ENCODE measurements at places on chromosomes 16 and 17.

- no peak for DNase-seq
Observed at GRCh38 chr16:60061396-60061795, 1327.3 kb upstream of the GOT2 start.

- no peak for DNase-seq
Observed at GRCh38 chr16:50694206-50694605, 800 bp downstream of the NOD2 start.

- peak; percentile 68 for DNase-seq
Observed at GRCh38 chr17:63476854-63477479, at the start of gene ACE. TSS of gene ACE (plus strand) at chr17:63477061. CDS start at chr17:63477095, 34 bp downstream.

DNA sequence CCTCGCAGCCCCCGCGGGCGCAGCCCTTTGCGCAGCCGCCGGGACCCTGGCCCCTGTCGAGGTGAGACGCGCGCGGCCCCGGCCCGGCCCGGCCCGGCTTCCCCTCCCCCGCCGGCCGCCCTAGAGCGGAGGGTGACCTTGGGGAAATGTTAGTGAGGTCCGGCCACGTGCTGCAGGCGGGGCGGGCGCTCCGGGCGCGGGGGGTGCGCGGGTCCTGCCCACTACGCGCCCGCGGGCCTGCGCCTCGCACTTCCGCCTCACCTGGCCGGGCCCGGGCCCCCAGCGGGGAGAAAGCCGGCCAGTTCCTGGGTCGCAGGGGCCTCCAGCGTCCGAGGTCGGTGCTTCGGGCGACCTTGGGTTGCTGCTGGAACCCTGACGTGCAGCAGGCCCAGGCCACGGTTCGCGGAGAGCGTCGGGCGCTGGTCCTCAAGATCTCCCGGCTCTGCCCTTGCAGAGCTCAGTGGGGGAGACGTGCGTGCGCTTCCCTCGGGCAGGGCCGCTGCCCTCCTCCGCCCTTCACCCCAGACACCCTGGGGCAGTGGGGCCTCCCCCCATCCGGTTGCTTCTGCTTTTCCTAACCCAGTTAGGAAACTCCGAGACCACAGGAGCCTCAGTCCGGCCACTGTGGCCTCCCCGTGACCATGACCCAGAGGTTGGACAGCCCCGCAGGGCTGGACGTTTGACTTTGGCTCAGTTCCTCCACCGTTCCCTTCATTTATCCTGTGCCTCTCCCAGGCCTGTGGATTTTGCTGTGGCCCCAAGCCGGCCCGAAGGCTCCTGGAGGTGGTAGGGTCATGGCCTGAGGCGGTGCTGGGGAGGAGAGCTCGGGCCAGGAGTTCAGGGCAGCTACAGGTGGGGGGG is 791 bp downstream of the MCRIP2 start:
- peak; percentile 25 for DNase-seq

DNA sequence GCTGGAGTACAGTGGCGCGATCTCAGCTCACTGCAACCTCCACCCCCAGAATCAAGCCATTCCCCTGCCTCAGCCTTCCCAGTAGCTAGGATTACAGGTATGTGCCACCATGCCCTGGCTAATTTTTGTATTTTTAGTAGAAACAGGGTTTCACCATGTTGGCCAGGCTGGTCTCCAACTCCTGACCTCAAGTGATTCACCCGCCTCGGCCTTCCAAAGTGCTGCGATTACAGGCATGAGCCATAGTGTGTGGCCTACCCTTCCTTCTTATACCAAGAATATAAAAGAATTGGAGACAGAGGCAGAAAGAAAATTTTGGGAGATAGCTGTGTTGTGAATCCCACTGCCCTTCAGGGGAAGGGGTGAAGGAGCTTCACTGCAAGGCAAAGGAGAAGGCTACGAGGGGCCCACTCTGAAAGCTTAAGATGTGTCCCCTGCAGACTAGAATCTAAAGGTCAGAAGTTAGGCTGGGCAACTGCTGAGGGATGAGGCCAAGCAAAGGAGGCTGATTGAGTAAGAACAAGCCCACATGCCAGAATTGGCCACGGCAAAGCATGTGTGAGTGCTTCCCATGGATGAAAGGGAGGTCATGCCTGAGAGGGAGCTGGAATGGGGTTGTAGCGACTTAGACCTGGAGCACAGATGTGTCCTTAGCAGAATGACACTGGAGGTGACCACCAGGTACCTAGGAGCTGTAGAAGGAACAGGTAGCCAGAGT is 8.4 kb upstream of the CRYBA1 start:
- no peak for DNase-seq

DNA sequence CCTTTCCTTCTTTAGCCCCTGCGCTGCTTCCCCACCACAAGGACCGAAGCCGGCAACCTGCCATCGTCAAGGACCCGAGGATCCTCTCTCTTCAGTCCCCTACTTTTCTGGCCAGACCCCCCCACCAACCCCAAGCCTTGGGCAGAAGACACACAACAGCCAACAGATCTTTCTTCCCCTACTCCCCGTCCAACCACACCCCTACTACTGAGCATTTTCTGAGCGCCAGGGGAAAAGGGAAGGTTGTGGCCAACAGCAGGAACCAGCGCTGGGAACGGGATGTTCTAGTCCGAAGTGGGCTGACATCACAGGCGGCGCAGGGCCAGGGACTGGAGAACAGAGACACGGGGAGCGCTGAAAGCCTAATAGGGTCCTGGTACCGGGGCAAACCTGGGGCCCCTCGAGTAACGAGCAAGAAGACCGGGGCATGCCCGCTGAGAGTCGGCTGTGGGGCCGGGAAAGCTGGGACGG is 528 bp downstream of the PER1 start:
- peak; percentile 74 for DNase-seq

- no peak for DNase-seq
Observed at GRCh38 chr16:678209-678857, 1.9 kb upstream of the STUB1 start.

GRCh38 chr17:72702136-72702735 is 390.3 kb downstream of the SLC39A11 start:
- no peak for DNase-seq

GRCh38 chr16:13633391-13633861 is 286.5 kb upstream of the ERCC4 start:
- DNase-seq = no peak

DNA sequence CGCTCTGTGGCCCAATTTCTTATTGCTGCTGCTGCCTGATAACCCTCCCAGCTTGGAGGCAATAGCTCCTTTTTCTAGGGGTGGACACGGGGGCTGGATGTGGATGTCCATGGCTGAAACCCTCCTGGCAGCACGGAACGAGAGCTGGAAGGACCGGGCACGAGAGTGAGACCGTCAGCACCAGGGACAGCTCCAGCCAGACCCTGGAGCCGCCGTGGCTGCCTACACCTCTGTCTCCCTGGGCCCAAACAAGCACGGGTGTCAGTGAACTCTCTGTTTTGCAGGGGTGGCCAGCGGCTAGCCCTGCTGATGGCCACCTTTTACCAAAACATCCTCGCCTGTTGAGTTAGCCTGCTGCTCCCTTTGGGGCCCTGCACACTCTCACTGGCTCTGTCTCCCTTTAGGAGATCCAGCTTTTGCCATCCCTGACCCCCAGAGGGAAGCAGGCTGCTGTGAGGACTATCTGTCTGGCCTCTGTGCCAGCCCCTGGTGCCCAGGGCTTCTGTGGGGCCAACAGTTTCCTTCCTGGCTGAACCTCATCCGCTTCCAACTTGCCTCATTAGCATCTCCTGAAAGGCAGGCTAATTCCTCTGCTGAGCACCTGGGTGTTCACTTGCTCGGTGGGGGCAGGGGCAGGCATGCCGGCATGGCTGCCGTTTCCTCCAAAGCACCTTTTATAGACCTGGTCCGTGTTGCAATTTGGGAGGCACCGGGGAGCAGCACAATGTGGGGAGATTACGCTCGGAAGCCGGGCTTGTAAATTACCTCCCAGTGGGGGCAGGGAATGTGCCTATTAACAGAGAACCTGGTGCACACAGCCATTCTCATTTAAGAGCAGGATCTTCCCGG is 118.1 kb downstream of the ENGASE start:
- DNase-seq = peak; percentile 64

DNA sequence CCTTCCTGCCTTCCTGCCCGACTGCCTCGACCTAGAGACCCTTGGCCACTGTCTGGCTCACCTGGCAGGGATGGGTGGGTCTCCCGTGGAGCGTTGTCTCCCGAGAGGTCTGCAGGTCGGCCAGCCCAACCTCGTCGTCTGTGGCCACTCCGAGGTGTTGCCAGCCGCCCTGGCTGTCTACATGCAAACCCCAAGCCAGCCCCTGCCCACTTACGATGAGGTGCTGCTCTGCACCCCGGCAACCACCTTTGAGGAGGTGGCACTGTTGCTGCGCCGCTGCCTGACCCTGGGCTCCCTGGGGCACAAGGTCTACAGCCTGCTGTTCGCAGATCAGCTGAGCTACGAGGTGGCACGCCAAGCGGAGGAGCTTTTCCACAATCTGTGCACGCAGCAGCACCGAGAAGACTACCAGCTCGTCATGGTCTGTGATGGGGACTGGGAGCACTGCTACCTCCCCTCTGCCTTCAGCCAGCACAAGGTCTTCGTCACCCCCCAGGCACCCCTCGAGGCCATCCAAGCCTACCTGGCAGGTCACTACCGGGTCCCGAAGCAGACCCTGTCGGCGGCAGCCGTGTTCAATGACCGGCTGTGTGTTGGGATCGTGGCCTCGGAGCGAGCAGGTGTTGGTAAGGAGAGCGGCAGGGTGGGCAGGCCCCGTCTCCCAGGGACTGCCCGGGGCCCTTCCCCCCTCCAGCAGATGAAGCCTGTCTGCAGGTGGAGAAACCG is 75.1 kb upstream of the ENDOV start:
- no peak for DNase-seq

GRCh38 chr16:81987121-81987520 is 24.1 kb downstream of the SDR42E1 start:
- DNase-seq = no peak

- no peak for DNase-seq
Observed at GRCh38 chr17:15650741-15651582, 31.5 kb upstream of the FBXW10B start.

GRCh38 chr16:58124601-58124915 is 4.6 kb downstream of the CFAP20 start:
- no peak for DNase-seq

- DNase-seq = no peak
Observed at GRCh38 chr17:4270736-4271135, 7.0 kb upstream of the ANKFY1 start.

DNA sequence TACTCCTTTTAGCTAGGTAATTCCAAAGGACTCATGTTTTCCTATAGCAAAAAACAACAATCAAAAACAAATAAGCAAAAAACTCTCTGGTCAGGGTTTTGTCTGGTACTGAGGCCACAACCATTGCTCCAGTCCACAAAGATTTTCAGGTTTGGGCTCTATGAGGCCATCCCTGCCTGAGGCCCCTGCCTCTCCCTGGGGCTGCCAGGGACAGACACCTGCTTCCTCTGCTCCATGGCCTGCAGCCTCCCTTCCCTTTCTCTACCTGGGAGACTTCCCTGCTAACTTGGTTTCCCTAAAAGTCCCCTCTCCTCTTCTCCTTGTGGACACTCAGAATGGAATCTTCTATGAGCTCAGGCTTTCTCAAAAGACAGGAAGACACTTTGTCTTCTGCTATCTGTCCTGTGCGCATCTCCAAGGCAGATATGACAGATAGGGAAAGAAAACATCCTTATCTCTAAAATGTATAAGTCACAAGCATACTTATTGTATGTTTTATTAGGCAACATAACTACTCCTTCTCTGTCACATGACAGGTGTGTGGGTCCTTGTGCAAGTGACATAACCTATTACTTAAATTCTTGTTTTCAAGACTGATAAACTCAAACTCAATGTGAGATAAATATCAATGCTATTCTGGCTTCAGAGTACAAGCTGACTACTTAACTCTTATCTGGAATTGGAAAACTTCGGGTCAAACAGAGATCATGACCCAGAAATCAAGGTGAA is 1.2 kb upstream of the ZDHHC1 start:
- DNase-seq = no peak

GRCh38 chr16:46765050-46765449 is 16.9 kb upstream of the MYLK3 start:
- peak; percentile 64 for DNase-seq

GRCh38 chr17:27049104-27049784 is 244.7 kb upstream of the WSB1 start:
- DNase-seq = no peak

DNA sequence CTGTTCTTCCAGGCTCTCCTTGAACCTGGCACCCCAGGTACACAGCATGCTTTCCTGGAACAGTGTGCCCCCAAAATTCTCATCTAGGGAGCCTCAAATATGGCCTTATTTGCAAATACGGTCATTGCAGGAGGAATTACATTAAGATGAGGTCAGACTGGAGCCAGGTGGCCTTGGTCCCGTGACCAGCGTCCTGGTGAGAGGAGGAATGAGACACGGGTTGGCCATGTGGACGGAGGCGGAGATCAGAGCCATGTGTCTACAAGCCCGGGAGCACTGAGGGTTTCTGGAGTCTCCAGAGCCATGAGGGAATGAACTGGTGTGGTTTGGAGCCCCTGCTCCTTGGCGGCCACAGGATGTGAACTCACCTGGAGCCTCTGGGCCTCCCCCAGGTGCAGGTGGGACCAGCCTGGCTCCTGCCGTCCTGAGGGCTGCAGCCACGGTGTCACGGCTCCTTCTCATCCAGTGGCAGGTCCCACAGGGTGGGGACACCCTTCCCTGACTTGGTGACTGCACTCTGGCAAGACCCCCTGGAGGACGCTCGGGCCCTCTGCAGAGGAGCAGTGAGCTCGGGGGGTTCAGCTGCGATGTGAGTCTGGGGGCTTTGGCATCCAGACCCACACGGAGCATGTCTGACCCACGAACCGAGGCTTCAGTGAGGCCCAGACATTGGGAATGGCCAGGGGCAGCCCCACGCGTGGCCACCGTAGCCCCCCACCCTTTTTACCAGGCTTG is 21.8 kb upstream of the GNG13 start:
- DNase-seq = no peak

GRCh38 chr17:76345377-76345974 is 8.2 kb downstream of the PRPSAP1 start:
- DNase-seq = no peak

- no peak for DNase-seq
Observed at GRCh38 chr16:49399594-49400364, 26.2 kb downstream of the C16orf78 start.

- no peak for DNase-seq
Observed at GRCh38 chr16:69133373-69133954, 1.0 kb downstream of the UTP4 start.

GRCh38 chr17:49338883-49339282 is 23.2 kb downstream of the ZNF652 start:
- DNase-seq = no peak

- DNase-seq = no peak
Observed at GRCh38 chr17:34299956-34300577, 14.5 kb downstream of the CCL11 start.

- DNase-seq = peak; percentile 45
Observed at GRCh38 chr16:85750827-85751697, at the start of gene C16orf74. TSS of gene C16orf74 (minus strand) at chr16:85751096. CDS start at chr16:85735217, 15,879 bp downstream.

GRCh38 chr17:67481808-67482207 is 104.7 kb downstream of the PITPNC1 start:
- peak; percentile 31 for DNase-seq

DNA sequence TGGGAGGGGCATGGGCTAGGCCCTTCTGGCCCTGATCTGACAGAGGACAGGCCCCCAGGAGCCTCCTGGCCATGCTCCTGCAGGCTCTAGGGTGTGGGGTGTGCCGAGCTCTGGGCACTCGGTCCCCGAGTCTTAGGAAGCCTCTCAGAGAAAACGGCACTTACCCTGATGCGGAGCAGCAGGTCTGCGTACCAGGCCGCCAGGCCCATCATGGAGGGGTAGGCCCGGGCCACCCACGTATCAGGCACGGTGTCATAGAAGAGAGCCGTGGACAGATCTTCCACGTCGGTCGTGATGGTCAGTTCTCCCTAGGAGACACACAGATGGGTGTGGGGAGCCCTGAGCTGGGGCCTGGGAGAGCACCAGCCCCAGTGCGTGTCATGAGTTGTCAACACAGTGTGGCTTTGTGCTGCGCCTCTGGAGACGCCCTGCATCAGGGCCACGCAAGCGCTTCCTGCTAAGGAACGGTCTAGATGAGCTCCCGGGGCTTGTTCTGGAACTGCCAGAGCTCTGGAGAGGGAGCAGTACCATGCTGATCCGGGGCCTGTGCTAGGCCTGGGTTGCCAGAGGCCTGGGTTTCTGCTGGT is 47.9 kb downstream of the PGS1 start:
- DNase-seq = no peak
